Stimulated activated naive CD8-positive, alpha-beta T cell treated with anti-CD3 and anti-CD28 coated beads, Interleukin-15, amount 100 ng/mL, for 72 hours (primary cell): ENCODE measurements at places on chromosomes 6 and 20.

- DNase-seq, result no peak
Observed at GRCh38 chr20:45578231-45578630, 853 bp downstream of the WFDC8 start.

DNA sequence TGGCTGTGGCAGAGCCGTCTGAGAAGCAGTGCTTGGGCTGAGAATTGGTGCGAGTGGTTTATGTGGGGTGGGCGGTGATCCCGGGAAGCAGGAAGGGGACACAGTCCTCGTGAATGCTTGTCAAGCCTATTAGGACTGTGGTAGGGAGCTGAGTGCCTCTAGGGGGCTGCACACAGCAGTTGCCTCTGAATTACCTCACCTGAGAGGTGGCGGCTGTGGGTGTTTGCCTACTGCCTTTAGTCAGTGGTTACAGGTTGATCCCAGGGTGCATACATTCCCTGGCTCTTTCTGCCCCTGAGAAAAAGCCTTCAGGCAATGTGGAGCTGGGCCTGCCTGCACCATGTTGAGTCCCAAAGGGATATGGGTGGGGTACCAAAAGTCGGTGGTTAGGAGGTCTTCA, 5.2 kb downstream of the AP5S1 start:
- no peak for DNase-seq

- no peak for DNase-seq
Observed at GRCh38 chr6:3872370-3872854, 23.2 kb downstream of the FAM50B start.

DNA sequence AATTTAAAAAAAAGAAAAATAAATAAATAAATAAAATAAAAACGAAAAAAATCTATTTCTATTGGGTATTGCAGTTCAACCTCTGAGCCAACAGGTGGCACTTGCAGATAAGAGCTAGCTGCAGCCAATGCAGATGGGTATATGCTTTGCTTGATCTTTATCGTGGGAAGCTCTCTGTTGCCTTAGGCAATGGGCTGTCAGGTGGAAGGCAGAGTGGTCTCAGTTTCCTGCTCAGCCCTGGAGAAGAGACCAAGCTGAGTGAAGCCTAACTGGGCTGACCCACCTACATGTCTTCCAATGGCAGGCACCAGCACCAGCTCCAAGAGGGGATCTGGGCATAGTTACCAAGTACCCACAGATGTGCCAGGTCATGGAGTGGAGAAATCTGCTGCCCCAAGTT, 95.0 kb downstream of the AK9 start:
- peak; percentile 4 for DNase-seq

GRCh38 chr6:88141561-88142296, 24.4 kb downstream of the CNR1 start:
- no peak for DNase-seq

DNA sequence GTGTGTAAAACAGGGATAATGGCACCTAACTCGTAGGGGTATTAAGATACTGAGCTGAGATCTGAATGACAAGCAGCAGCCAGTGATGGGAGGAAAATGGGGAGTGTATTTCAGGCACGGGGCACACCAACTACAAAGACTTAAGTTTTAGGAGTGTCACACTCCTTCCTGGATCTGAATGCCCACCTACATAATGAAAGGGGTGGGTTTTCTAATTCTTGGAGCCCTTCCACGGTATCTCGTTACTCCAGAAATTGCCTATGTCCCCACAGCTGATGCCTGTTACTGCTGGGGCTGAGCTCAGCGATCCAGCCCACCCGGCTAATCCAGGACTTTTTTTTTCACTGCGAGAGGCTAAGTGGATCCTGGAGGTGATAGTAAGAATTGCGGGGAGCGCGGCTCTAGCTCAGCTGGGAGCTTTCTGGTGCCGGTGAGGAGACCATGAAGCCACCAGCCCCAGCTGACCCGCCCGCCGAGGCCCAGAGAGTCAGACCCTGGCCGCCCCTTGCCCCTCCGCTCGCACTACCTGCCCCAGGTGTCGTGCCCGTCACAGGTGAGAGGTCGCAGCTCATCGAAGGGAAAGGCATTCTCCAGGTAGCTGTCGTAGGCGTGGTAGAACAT, 727 bp downstream of the EDEM2 start:
- peak; percentile 35 for DNase-seq
